Epithelial cell of proximal tubule (primary cell): ENCODE measurements at places on chromosomes 2 and 18. TPM values are rescaled to one million over a fixed set of nuclear protein-coding genes. Genes with fewer than 3 reads are reported as not detected.

- no peak for DNase-seq
These were observed 13.6 kb downstream of the TLK1 start for GRCh38 chr2:171147081-171147480.

CNGA3 gene
- not detected in 2 replicates for total RNA-seq

DNA sequence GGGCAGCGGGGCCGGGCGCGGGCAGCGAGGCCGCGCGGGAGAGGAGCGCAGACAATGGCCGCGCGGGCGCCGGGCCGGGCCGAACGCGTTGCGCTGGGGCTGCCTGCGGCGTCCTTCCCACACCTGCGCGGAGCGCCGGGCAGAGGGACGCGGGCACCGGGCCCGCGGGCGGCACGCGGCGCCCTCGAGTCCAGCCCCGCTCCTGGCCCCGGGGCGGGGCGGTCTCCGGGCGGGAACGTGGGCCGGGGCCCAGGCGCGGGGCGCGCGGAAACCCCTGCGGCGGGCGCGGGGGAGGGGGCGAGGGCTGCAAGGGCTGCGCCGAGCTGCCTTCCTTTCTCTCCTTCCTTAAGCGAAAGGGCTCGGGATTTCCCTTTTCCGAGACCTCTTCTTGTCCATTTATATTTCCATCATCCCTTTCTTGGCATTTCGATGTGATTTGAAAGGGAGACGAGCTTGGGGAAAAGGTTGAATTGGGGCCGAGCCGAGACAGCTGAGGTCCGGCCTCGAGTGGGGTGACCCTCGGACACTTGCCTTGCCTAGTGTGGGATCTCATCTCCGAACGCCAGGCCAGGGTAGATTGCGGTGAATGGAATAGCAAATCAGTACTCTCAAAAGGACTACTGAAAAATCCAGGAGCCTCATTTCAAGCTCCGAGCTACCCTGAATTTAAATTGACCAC lies 676 bp downstream of the KLHL23 start:
- DNase-seq, result no peak

DNA sequence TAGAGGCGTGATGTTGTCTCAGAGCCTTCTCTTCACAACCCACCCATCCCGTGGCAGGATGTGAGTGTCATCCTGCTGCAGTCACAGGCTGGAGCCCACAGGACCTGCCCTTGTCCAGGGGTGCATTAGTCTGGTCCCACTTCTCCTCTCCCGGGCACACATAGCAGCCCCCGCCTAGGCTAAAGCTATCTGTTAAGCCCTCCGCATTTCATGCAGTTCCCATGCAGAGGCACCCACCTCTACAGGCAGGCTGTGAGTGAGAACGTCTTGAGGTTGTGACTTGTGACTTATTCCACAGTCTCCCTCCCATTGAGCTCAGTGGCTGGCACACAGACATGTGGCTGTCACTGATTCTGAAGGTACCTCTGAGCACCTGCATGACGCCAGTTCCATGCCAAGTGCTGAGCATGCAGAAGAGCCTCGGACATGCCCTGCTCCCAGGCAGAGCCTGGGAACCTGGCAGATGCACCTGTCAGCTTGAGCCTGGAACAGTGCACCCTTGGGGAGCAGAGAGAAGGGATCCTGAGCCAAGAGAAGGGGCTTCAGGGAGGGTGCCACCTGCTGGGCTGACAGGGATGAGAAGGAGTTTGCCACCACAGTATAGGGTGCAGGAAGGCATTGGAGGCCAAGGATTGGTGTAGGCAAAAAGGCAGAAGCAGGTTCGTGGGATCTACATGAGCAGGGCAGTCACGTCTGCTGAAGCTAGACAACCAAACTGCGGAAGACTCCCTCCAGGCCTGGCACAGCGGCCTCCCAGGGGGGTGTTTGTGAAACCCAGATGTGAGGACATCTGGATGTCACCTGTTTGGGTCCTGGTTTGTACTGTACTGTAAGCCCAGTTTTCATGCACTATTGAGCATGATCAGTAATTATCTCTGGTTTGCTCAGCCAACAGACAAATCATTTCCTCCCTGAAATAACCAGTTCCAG lies 213.6 kb downstream of the GLI2 start:
- DNase-seq, result no peak

GRCh38 chr2:111666160-111666559 lies 217.8 kb downstream of the ANAPC1 start:
- no peak for DNase-seq

DNA sequence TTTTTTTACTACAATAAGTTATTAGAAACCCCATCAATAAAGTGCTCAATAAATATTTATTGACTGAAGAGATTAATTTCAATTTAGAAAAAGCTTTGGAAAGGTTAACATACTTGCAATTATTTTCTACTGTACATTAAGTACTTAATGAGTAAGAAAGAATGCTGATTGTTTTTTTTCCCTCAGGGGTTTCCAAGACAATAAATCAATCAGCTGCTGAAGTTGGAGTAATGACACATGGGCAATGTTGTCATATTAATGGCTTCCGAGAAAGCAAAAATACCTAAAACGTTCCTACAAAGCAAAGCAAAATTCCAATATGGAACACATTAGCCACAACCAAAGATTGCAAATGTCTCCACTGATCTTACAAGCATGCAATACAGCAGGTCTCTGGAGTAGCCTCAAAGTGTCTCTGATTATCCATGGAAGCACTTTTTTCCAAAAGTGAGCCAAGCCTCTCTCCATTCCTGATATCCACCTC lies 66.7 kb downstream of the ZC3H6 start:
- DNase-seq, result no peak

EML6 gene
- 0.22 and 3.7 TPM in 2 replicates for total RNA-seq

CAVIN2 gene
- 0.51 and 0.98 TPM in 2 replicates for total RNA-seq

THADA gene
- total RNA-seq, result 11.0 and 18.6 TPM in 2 replicates

EMILIN1 gene
- 0.80 and 2.1 TPM in 2 replicates for total RNA-seq

GRCh38 chr2:20436716-20437470 lies 10.0 kb upstream of the RHOB start:
- DNase-seq, result no peak

- DNase-seq, result no peak
These were observed 140.9 kb downstream of the ZFP36L2 start for GRCh38 chr2:43085505-43085904.

DNA sequence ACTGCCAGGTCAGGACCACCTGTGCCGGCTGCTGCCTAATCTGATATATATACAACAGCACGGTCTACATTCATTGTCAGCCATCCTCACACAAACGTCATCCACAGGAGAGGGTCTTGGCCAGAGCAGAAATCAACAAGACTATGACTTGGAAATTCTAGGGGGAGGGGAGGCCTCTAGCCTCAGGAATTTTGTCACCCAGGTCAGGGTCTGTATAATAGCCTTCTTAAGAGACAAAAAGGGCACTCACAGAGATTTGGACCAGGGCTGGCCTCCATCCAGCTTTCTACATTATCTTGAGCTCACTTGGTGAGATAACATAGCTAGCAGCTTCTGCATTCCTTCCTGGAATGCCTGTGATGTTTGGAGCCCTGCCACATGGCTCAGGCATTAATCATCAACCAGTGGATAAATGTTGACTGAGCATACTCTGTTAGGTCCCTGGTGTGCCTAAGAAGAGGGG lies 50.4 kb upstream of the CTIF start:
- peak; percentile 66 for DNase-seq

GRCh38 chr2:134505446-134505845 lies 213.4 kb downstream of the TMEM163 start:
- no peak for DNase-seq

- peak; percentile 91 for DNase-seq
These were observed 43.4 kb upstream of the HAAO start for GRCh38 chr2:42835577-42836371.

TMEM169 gene
- 2.9 and 3.1 TPM in 2 replicates for total RNA-seq

DNA sequence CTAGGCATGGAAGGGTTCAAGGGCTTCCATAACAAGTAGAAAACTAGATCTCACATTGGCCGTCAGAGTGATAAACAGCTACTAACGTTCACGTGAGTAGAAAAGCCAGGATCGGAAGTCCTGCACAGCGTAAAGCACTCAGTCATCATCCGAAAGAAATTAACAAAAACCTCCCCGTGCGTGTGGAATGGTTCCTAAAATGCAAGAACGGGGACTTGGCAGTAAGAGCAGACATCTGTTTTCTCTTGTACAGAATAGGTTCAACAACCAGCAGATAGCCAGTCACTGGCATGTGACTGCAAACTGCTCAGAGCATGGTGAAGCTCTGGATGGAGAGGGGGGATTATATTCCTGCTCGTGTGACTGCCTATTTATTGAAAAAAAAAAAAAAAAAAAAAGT lies 106.9 kb upstream of the ITGB6 start:
- no peak for DNase-seq
